ENCODE measurements at places on chromosomes 7 and 10. TPM values are rescaled to one million over a fixed set of nuclear protein-coding genes. Genes with fewer than 3 reads are reported as not detected.

Gene ZFAND4
- 15.8 TPM for polyA plus RNA-seq

Gene VAX1
- not detected for polyA plus RNA-seq

Gene DDX56
- 66.2 TPM for polyA plus RNA-seq

Gene LLCFC1
- polyA plus RNA-seq, result 0.77 TPM

Gene MMRN2
- 31.2 TPM for polyA plus RNA-seq

Gene TMEM270
- polyA plus RNA-seq, result not detected

Gene GSDME
- polyA plus RNA-seq, result 11.6 TPM

Gene ELMO1
- 55.3 TPM for polyA plus RNA-seq

Gene METTL27
- 2.5 TPM for polyA plus RNA-seq

Gene GNAT3
- not detected for polyA plus RNA-seq

Gene CARD11
- 3.6 TPM for polyA plus RNA-seq

Gene KCNH2
- polyA plus RNA-seq, result 4.8 TPM

Gene ACSM6
- polyA plus RNA-seq, result 0.36 TPM

Gene AMZ1
- 0.50 TPM for polyA plus RNA-seq

Gene ADRB1
- 1.2 TPM for polyA plus RNA-seq

Gene EMX2
- polyA plus RNA-seq, result 0.17 TPM

Gene PNLIP
- not detected for polyA plus RNA-seq

Gene CYP2C19
- polyA plus RNA-seq, result not detected

Gene TMEM176A
- 6.3 TPM for polyA plus RNA-seq

Gene ARHGAP22
- 2.4 TPM for polyA plus RNA-seq

Gene RASSF4
- 18.6 TPM for polyA plus RNA-seq

Gene EN2
- not detected for polyA plus RNA-seq

Gene MYO1G
- 1.4 TPM for polyA plus RNA-seq

Gene ADAM22
- polyA plus RNA-seq, result 12.7 TPM

Gene HTR5A
- polyA plus RNA-seq, result not detected

Gene PPRC1
- polyA plus RNA-seq, result 33.8 TPM

Gene CLDN4
- polyA plus RNA-seq, result 86.2 TPM

Gene NPFFR1
- polyA plus RNA-seq, result 0.46 TPM

Gene PRPS1L1
- not detected for polyA plus RNA-seq

Gene TMEM236
- 0.65 TPM for polyA plus RNA-seq

Gene OAT
- polyA plus RNA-seq, result 75.8 TPM

Gene HMX3
- not detected for polyA plus RNA-seq

Gene SLC16A9
- 44.0 TPM for polyA plus RNA-seq

Gene TYW1B
- 4.6 TPM for polyA plus RNA-seq

Gene DENND2A
- polyA plus RNA-seq, result 35.8 TPM

Gene NANOS1
- polyA plus RNA-seq, result 6.1 TPM

Gene CC2D2B
- polyA plus RNA-seq, result 3.5 TPM

Gene BCL7B
- polyA plus RNA-seq, result 31.0 TPM

Gene SHTN1
- 28.0 TPM for polyA plus RNA-seq

Gene PAPSS2
- 57.1 TPM for polyA plus RNA-seq

Gene AZGP1
- 0.29 TPM for polyA plus RNA-seq

Gene EBLN1
- polyA plus RNA-seq, result not detected

Gene CYP3A7
- 0.80 TPM for polyA plus RNA-seq

Gene WDR86
- polyA plus RNA-seq, result 22.3 TPM

Gene ZNF503
- polyA plus RNA-seq, result 51.0 TPM

Gene PRLHR
- 0.04 TPM for polyA plus RNA-seq

Gene TSPAN15
- 40.1 TPM for polyA plus RNA-seq

Gene CYP26C1
- not detected for polyA plus RNA-seq

Measured in left lung (tissue), 14 donors.